ENCODE measurements at places on chromosomes 1 and 21. TPM values are rescaled to one million over a fixed set of nuclear protein-coding genes. Genes with fewer than 3 reads are reported as not detected.

- no peak for DNase-seq
Measured at GRCh38 chr1:19307794-19308508, 4.0 kb downstream of the AKR7A2 start.

DNA sequence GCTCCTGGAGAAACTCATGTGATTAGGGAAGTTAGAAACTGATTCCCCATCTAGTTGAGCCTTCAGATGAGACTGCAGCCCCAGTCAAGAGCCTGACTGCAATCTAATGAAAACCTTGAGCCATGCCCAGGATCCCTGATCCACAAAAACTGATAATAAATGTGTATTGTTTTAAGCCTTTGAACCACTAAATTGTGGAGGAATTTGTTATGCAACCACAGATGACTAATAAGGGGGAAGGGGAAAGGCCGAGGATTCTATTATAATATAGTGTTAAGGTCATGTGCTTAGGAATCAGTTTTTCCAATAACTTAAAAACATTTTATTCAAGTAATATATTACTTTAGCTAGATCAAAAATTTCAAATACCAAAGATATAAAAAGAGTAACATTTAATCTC is 52.8 kb upstream of the USP25 start:
- peak; percentile 7 for DNase-seq

DNA sequence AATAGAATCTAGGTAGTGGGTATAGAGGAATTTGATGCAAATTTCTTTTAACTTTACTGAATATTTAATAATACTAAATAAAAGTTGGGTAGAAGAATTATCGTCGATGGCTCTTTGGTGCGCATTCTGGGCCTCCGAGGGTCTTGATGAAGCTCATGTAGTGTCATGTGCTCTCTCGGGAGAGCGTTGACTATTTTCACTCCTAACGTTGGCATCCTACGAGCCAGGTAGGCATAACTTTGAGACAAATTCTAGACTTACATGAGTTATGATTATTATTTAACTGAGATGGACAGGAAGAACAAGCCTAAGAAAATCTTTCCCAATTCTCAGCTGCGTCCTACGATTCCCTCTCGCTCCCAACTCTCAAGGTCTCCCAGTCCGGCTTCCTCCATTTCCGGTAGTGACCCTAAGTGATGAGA is 550 bp upstream of the PCAT6 start:
- DNase-seq, result no peak

GRCh38 chr1:152029144-152029928 is 7.5 kb downstream of the S100A11 start:
- no peak for DNase-seq

GRCh38 chr1:64595871-64596515 is 126.1 kb downstream of the CACHD1 start:
- no peak for DNase-seq

DNA sequence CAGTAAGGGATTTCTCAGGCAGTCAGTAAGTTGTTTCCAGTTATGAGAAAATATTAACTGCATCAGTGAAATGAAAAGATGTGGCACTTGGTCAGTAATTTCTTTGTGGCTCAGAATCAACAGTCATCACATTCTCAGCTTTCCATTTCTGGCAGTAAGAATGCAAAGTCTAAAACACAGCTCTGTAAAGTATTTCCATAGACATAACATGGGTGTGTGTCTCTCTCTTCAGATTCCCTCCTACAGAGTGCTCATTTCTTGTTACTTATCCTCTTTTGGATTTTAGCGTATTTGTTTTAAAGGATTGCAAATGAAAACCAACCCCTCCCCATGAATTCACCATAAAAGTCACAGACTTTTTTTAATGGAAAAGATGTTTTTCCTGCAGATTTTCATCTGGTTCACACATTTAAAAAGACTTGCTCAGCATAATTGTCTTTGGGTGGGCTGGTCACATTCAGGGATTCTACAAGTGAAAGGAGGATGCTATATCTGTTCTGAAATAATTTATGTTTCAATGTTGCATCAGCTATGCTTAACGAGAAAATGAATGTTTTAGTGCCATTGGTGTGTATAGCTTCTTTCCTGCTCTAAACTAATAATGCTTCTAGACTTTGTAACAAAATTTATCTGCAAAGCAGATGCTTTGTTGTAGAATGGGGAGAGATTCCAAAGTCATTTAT is 34.6 kb upstream of the CD55 start:
- no peak for DNase-seq

GRCh38 chr1:1861339-1861730 is 29.6 kb downstream of the GNB1 start:
- no peak for DNase-seq

GRCh38 chr1:4931486-4931885 is 277.1 kb downstream of the AJAP1 start:
- DNase-seq, result no peak

- no peak for DNase-seq
Measured at GRCh38 chr1:177629526-177629925, 340.3 kb downstream of the SEC16B start.

- no peak for DNase-seq
Measured at GRCh38 chr1:56627019-56627635, 18.0 kb upstream of the PRKAA2 start.

S100A7 gene
- total RNA-seq, result not detected

SLC5A9 gene
- total RNA-seq, result 0.22 TPM

CYP4A11 gene
- not detected for total RNA-seq

OR2L3 gene
- not detected for total RNA-seq

All from lung microvascular endothelial cell (primary cell).